ENCODE measurements at places on chromosomes 3 and 15.

DNA sequence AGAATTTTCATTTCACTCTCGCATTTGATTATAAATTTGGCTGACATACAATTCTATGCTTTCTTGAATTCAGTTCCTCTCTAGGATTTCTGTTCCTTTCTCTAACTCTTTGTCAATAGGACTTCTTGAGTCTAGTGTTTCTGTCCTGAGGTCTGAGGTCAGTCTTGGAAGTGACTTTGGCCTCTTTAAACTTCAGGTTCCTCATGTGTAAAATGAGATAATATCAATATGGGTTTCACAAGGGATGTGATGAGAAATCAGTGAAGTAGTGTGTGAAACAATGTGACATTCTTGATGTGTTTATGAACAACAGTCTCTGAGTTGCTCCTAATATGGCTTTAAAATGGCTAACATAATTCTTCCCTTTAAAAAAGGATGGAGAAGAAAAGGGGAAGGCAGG, 92.2 kb downstream of the SV2B start:
- DNase-seq, result no peak

DNA sequence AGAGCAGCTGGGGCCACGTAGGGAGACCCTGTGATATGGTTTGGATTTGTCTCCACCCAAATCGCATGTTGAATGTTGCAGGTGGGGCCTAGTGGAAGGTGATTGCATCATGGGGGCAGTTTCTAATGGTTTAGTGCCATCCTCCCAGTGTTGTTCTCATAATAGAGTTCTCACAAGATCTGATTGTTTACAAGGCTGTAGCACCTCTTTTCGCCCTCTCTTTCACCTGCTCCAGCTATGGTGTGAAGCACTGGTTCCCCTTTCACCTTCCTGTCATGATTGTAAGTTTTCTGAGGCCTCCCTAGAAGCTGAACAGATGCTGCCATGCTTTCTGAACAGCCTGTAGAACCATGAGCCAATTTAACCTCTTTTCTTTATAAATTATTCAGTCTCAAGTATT, 198.9 kb upstream of the CBLB start:
- DNase-seq, result no peak

- no peak for DNase-seq
Observed at GRCh38 chr3:152313430-152313829, 44.7 kb downstream of the MBNL1 start.

GRCh38 chr3:32037932-32038267, 56.4 kb downstream of the ZNF860 start:
- DNase-seq, result no peak

DNA sequence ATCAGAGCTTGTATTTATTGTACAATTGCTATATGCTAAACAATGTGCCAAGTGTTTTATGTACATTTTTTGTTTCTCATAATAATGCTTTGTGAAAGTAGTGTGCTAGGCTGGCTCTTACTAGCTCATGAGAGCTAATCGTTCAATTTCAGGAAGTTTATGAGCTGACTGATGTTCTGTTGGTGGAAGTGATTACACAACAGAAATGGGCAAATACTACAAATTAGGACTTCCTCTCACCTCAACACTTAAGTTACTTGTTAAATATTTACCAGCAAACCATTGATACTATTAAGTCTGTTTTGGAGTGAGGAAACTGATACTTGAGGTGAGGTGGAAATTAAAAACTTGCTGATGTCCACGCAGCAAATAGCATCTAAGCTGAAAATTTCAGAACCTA, 32.3 kb downstream of the SLC9C1 start:
- DNase-seq, result no peak

DNA sequence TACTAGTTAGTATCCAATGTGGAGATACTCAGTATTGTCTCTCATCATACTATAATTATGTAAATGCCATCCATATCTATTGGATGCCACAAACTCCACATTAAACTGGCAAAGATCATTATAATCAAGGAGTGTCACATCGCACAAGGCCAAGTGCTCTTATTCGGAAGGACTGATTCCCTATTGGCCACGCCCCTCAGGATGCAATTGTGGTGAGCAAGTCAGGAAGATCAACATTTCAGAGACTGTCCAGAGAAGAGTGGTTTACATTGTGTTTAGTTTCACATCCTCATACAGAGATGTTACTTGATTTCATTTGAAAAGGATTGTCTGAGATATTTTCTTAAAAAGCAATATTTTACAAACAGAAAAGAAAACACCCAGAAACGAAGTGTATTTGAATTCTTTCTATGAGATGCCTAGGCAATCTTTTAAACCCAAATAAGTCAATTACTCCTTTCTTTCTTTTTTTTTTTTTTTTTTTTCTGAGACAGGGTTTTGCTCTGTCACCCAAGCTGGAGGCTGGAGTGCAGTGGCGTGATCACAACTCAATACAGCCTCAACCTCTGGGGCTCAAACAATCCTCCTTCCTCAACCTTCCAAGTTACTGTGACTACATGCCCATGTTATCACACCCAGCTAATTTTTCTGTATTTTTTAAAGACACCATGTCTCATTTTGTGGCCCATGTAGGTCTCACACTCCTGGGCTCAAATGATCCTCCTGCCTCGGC, 369.1 kb downstream of the RBMS3 start:
- no peak for DNase-seq

- DNase-seq, result no peak
Observed at GRCh38 chr3:35438101-35438500, 201.2 kb upstream of the ARPP21 start.

DNA sequence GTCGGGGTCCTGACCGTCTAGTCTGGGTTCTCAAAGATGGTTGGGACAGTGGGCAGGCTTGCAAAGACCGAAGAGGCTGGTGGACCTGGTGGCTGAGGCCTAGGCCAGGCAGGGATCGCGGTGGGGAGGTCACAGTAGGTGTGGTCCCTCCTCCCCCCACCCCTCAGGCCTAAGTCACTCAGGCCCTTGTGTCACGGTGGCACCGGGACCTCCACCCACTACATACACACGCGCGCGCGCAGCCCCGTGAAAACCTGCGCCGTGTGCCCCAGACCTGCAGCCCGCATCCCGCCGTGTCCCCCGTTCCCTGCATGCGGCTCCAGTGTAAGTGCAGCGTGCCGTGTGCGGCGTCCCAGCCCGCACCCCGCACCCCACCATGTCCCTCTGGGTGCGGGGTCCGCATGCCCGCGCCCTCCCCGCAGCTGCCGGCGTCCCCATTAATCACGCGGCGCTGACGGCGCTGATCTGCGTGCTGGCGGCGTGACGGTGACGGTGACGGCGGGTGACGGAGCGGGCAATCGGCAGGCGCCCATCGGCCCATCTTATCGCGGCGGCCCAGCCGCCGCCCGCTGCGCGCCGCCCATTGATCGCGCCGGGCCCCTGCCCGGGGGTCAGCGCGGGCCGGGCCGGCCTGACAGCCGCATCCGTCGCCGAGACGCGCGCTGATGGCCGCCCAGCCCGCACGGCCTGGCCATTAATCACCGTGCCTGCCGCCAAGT, 24.4 kb downstream of the SEC61A1 start:
- no peak for DNase-seq

- DNase-seq, result no peak
Observed at GRCh38 chr15:64850778-64851502, 9.2 kb downstream of the PLEKHO2 start.

DNA sequence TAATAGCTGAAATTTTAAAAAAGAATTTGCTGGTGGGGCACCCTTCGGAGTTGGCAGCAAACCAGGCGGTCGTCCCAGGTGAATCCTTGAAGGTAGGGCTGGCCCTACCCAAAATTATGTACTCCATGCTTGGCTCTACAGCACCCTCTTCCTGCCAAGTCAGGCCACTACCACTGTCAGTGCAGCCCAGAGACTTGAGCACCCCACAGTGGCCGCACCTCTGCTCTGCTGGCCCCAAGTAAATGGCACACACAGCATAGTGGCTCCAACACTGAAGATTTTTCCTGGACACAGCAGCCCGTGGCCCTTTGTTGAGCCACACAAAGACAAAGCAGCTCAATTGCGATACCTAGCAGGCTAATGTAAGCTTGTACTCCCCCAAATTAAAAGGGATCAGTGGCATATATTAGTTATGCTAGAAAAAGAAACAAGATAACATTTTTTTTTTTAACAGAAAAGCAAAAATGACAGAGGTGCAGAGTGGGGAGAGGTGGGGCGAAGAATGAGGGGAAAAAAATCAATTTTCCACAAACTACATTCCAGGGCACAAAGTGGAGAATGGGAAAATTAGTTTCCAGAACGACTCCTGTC, 250.5 kb downstream of the UACA start:
- no peak for DNase-seq
